T-helper 2 cell treated with Interferon-gamma antibody and Interleukin-4, amounts not matched to agents 5 μg/mL and 100 μg/mL, for 36 hours (primary cell): ENCODE measurements at places on chromosomes 6 and 20.

- H3K36me3 ChIP-seq: peaks cover 58% of the 10 kb centered on the region
- DNase-seq: peak; percentile 60
- peaks cover 77% of the 10 kb centered on the region for H3K4me1 ChIP-seq
Observed at GRCh38 chr20:51500311-51500710, 42.2 kb downstream of the NFATC2 start.

DNA sequence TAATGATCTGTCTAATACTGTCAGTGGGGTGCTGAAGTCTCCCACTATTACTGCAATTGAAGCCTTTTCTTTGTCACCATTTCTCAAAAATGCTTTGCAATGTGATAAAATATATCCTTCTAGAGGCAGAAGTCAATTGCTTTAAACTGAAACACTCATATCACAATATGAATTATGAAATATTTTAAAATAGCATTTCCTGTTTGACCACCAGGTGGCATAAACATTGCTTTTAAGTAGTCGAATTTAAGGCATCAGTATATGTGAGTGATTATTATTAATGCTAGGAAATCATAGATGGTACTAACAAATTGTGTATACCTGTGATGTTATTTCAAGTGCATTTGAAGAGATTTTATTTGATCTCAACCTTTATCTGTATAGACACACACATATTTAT lies 87.5 kb downstream of the MEI4 start:
- H3K4me1 ChIP-seq: no peaks in the 10 kb centered on the region
- H3K27me3 ChIP-seq: no peaks in the 10 kb centered on the region

DNA sequence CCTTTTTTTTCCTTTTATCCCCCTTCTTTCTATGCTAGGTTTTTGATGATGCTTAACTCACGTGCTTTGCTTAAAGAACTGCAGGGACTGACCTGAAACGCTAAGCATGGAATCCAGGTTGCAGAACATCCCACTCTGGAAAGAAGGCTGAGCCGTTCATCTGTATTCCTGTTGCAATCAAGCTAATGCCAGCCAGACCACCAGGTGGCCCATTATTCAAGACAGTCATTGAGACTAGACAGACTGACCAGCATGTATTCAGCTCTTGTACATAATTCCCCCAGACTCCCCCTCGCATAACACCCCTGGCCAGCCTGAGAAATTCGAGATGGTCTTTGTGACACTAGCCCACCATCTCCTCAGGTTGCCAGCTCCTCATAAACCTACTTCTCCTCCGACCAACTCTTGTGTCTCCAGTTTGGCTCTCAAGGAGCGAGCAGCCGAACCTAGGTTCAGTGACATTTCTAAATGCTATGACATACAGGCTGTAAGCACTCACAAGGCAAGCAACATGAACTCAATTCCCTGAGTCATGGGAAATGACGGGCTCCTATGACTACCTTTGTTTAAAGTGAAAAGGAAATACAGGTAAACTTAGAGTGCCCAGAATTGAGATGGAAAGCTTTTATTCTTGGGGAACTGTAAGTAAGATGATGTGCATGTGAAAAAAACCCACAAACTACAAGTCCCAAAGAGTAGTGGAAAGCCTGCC lies 309.3 kb upstream of the CDYL start:
- no peak for DNase-seq
- H3K4me3 ChIP-seq: no peak overlapping the region

GRCh38 chr6:164108092-164108491 lies 693.6 kb downstream of the QKI start:
- H3K4me3 ChIP-seq: no peak overlapping the region
- H3K27me3 ChIP-seq: no peaks in the 10 kb centered on the region
- no peaks in the 10 kb centered on the region for H3K36me3 ChIP-seq
- no peaks in the 10 kb centered on the region for H3K4me1 ChIP-seq
- no peak overlapping the region for H3K27ac ChIP-seq

DNA sequence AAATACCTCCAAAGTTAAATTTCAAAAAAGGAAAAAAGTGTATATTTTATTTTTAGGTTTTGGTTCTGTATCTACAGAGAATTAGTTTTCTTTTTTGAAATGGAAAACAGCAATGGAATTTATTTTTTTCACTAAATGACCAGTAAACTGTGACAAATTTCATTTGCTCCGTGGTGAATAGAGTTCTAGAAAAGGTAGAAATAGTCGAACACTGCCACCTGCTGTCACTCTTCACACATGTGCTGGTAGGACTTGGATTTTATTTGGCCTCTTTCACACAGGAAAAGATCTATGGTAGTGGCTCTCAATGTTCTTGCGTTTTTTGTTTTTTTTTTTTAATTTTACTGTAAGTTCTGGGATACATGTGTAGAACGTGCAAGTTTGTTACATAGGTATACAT lies 312.5 kb downstream of the EYA4 start:
- no peaks in the 10 kb centered on the region for H3K4me1 ChIP-seq
- no peak for DNase-seq
- no peak overlapping the region for H3K4me3 ChIP-seq
- peaks cover 2% of the 10 kb centered on the region for H3K27me3 ChIP-seq
- H3K36me3 ChIP-seq: no peaks in the 10 kb centered on the region

DNA sequence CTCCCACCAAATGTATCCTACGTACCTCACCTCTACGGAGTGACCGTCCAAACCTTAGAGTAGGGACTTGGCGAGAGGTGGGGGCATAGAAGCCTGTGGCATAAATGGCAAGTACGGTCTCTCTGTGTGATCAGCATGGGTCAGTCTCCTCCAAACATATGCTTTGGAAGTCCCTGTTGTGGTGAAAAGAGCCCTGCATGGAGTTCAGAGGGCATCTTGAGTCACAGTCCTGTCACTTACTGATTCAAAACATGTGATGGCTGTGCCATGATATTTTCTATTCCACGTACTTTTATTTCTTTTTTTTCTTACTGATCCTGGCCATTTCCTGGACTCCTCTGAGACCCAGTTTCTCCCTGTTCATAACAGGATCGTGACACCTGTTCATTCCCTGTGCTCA lies 67.5 kb upstream of the CEP85L start:
- H3K4me3 ChIP-seq: no peak overlapping the region
- no peaks in the 10 kb centered on the region for H3K27me3 ChIP-seq
- H3K27ac ChIP-seq: peak overlapping the region; percentile 42
- no peaks in the 10 kb centered on the region for H3K36me3 ChIP-seq
- H3K4me1 ChIP-seq: peaks cover 29% of the 10 kb centered on the region
- no peak for DNase-seq

- DNase-seq: no peak
- no peaks in the 10 kb centered on the region for H3K27me3 ChIP-seq
- no peaks in the 10 kb centered on the region for H3K4me1 ChIP-seq
Observed at GRCh38 chr6:50961611-50962010, 142.9 kb downstream of the TFAP2B start.

DNA sequence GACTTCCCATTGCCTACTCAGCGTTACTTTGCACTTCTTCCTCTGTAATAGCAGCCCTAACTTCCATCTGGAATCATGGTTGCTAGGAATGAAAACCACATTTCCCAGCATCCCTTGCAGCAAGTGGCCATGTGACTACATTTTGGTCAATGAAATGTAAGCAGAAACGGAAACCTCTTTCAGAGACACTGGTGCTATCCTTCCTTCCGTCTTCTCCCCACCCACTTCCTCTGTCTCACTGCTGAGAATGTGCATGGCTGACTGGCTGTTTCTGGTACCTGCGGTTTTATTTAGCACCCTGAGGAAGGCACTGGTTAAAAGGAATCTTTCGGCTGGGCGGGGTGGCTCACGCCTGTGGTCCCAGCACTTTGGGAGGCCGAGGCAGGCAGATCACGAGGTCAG lies 107.4 kb downstream of the SCML4 start:
- peak overlapping the region; percentile 50 for H3K4me3 ChIP-seq
- H3K27me3 ChIP-seq: peaks cover 14% of the 10 kb centered on the region
- DNase-seq: peak; percentile 77

GRCh38 chr20:41140226-41141133 lies 3.1 kb downstream of the PLCG1 start:
- H3K4me1 ChIP-seq: peaks cover 70% of the 10 kb centered on the region
- no peak for DNase-seq
- H3K27ac ChIP-seq: peak overlapping the region; percentile 87
- H3K4me3 ChIP-seq: peak overlapping the region; percentile 92
- H3K36me3 ChIP-seq: peaks cover 56% of the 10 kb centered on the region
- H3K27me3 ChIP-seq: no peaks in the 10 kb centered on the region

DNA sequence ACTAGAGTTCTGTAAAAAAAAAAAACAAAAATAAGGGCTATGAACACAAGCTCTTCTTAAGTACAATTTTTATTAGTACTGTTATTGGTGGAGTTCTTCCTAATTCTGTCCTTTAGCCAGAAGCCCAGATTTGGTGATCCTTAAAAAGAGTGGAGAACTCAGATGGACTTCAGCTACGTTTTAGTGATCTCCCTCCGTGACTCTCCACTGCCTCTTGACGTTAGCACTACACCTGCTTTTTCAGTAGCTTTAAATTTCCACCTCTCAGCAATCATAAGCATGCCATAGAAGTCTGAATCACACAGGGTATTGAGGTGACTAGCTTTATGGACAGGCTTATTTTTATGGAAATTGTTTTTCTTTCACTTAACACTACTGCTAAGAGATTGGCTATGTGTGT lies 17.7 kb downstream of the DHX35 start:
- H3K4me1 ChIP-seq: peaks cover 10% of the 10 kb centered on the region
- no peak for DNase-seq
- peaks cover 13% of the 10 kb centered on the region for H3K36me3 ChIP-seq
- no peak overlapping the region for H3K4me3 ChIP-seq
- no peak overlapping the region for H3K27ac ChIP-seq

DNA sequence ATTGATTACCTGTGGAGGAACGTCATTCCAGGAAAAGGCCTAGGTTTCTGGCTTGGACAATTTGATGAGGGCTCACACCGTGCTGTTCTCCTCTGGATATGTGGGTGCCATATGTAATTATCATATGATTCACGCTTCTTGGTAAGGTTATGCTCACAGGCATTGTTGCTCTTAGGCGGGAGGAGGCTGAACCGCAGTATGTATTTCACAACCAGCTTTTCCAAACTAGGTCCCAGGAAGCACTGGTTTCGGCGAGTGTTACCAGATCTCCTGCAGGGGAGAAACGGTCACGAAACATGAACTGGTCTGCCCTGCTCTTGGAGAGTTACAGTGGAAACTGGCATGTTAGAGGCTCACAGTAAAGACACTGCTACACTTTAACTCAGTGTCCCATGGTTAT lies 793 bp upstream of the FAM50B start:
- H3K4me3 ChIP-seq: peak overlapping the region; percentile 42
- no peaks in the 10 kb centered on the region for H3K27me3 ChIP-seq
- peak overlapping the region; percentile 55 for H3K27ac ChIP-seq
- DNase-seq: no peak

GRCh38 chr6:2883673-2884072 lies 19.4 kb downstream of the SERPINB9 start:
- peaks cover 48% of the 10 kb centered on the region for H3K4me1 ChIP-seq
- no peak overlapping the region for H3K4me3 ChIP-seq
- DNase-seq: no peak
- peaks cover 42% of the 10 kb centered on the region for H3K36me3 ChIP-seq
- H3K27me3 ChIP-seq: no peaks in the 10 kb centered on the region

DNA sequence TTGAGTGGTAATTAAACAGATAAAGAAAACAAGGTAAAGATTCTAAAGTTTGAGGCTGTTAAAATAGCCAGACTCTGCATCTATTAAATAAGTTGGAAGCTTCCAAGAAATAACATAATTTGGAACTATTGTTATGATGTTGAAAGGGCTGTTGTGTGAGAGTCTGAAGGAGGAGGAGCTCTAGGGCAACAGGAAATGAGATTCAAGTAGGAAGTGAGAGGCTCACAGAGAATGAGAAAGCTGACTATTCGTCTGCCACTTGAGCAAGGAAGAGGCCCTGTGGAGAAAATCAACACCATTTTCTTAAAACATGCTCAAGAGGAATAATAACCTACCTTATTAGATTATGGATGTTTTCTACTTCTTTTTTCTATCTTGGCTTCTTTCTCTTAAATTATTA lies 185.2 kb downstream of the SLC24A3 start:
- no peaks in the 10 kb centered on the region for H3K4me1 ChIP-seq
- H3K4me3 ChIP-seq: no peak overlapping the region
- no peak overlapping the region for H3K27ac ChIP-seq

DNA sequence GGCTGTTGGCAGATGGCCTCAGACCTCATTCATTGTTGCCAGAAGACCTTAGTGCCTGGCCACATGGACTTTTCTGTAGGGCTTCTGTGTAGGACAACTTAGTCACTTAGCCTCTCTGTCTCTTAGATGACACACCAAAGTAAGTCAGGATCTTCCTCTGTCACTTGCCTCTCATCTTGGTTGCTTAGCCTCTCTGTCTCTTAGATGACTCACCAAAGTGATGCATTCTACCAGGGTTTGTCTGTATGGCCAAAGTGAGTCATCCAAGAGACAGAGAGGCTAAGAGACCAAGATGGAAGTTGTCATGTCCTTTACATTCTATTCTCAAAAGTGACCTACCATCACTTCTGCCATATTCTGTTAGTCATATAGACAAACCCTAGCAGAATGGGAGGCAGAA lies 255.9 kb upstream of the DEFB112 start:
- H3K4me3 ChIP-seq: no peak overlapping the region
- H3K4me1 ChIP-seq: no peaks in the 10 kb centered on the region
- H3K27ac ChIP-seq: no peak overlapping the region
- H3K27me3 ChIP-seq: no peaks in the 10 kb centered on the region
- no peaks in the 10 kb centered on the region for H3K36me3 ChIP-seq
- no peak for DNase-seq
